ENCODE measurements at places on chromosomes 3 and 15. TPM values are rescaled to one million over a fixed set of nuclear protein-coding genes. Genes with fewer than 3 reads are reported as not detected.

PRR20G gene
- total RNA-seq, result not detected

- no peak for DNase-seq
These were observed 75.4 kb upstream of the POMGNT2 start for GRCh38 chr3:43181202-43181821.

CHRFAM7A gene
- 0.85 TPM for total RNA-seq

GPR87 gene
- total RNA-seq, result not detected

GRCh38 chr3:42165211-42165610 lies 74.1 kb downstream of the TRAK1 start:
- no peak for DNase-seq

Data from left colon (tissue), 2 donors.